ENCODE measurements at places on chromosomes 11 and 22. TPM values are rescaled to one million over a fixed set of nuclear protein-coding genes. Genes with fewer than 3 reads are reported as not detected.

The OR52A1 gene
- not detected for total RNA-seq

DNA sequence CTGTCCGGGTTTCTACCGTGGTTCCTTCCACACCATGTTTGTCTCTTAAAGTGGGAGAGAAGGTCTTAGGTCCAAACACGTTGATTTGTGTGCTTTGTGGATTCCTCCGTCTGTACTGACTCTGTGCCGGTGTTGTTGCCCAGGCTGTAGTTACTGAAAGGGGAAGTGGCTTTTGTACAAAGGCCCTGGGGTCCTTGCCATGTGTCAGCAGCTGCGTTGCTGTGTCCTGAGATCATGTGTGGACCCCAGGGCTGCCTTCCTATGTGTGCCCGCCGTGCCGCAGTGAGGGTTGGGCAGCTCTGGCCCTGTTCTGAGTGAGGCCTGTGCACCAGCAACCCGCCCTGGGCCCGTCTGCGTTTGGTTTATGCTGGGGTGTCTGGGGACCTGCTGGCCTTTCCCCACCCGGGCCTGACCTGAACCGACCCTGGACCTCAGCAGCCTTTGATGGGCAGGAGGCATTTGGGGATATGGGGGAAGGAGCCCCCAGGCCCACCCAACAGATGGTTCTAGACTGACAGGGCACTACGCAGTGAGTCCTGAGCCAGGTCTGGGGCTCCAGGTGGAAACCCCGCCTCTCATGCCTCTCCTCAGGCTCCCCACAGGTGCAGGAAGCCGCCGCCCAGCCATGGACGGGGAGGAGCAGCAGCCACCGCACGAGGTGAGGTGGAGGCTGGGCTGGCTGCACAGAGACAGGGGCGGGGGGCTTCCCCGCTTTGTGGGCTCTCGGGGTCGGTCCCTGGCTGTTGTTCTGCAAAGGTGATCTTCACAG, 6.9 kb downstream of the TRABD start:
- H3K27me3 ChIP-seq = no peaks in the 10 kb centered on the region
- H3K27ac ChIP-seq = peak overlapping the region; percentile 98
- H3K4me3 ChIP-seq = peak overlapping the region; percentile 88
- peak; percentile 46 for DNase-seq
- peaks cover 15% of the 10 kb centered on the region for H3K36me3 ChIP-seq

GRCh38 chr11:47477323-47477722, 28.4 kb upstream of the RAPSN start:
- peaks cover 20% of the 10 kb centered on the region for H3K36me3 ChIP-seq
- no peaks in the 10 kb centered on the region for H3K4me1 ChIP-seq
- no peak for DNase-seq
- H3K27ac ChIP-seq = no peak overlapping the region

- H3K4me3 ChIP-seq = no peak overlapping the region
- no peak overlapping the region for H3K27ac ChIP-seq
- no peaks in the 10 kb centered on the region for H3K27me3 ChIP-seq
- H3K4me1 ChIP-seq = peaks cover 27% of the 10 kb centered on the region
- peaks cover 15% of the 10 kb centered on the region for H3K36me3 ChIP-seq
- DNase-seq = no peak
Observed at GRCh38 chr11:10534316-10534715, 6.7 kb downstream of the RNF141 start.

DNA sequence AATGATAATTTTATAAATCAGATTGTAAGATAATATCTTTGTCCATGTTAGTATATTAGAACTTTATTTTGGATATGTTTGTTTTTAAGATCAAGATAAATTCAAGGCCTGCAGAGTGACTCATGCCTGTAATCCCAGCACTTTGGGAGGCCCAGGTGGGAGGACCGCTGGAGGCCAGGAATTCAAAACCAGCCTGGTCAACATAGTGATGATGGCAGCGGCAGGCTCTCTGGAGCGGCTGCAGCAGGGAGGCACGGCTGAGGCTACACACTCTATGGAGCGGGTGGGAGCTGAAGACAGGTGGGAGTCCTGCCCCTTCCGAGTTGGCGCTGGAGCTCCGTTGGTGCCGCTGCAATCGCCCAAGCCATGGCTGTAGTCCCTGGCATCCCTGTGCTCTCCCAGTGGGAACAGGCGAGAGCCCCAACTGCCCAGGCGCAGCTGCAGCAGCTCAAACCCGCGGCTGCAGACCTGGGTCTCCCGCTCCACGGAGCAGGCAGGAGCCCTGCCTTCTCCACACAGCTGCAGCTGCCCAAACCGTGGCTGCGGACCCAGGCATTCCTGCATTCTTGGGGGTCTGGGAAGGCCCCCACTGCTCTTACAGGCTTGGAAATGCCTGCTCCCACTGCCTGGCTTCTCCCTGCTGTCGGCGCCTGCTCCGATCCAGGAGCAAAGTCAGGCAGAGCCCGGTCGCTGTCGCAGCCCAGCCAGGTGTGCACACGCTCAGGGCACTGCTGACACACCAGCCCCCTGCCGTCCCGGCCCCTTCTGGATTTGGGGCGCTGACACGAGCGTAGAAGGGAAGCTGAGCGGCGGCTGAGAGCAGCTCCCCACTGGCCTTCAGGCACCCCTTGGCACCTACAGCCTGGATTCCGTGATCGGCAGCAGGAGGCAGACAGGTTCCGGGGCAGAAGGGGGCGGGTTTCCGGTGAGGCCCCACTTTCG, 16.7 kb downstream of the C11orf54 start:
- no peaks in the 10 kb centered on the region for H3K4me1 ChIP-seq
- H3K27ac ChIP-seq = no peak overlapping the region
- no peaks in the 10 kb centered on the region for H3K27me3 ChIP-seq
- peaks cover 15% of the 10 kb centered on the region for H3K36me3 ChIP-seq

The TRPC6 gene
- total RNA-seq = not detected
